Placental epithelial cell (primary cell): ENCODE measurements at places on chromosomes 12 and 14. TPM values are rescaled to one million over a fixed set of nuclear protein-coding genes. Genes with fewer than 3 reads are reported as not detected.

KRT71 gene
- total RNA-seq: under 0.01 and 0.22 TPM in 2 replicates

CLEC2A gene
- 0.22 TPM in 1 of 2 replicates, not detected in the other for total RNA-seq

ANO4 gene
- total RNA-seq: 5.9 and 15.1 TPM in 2 replicates

TSPAN11 gene
- under 0.01 TPM in 2 replicates for total RNA-seq

EIF4B gene
- 801 and 934 TPM in 2 replicates for total RNA-seq
